Mononuclear cell (primary cell): ENCODE measurements at places on chromosomes 7 and 10. TPM values are rescaled to one million over a fixed set of nuclear protein-coding genes. Genes with fewer than 3 reads are reported as not detected.

NUTM2E gene
- total RNA-seq = 0.42 TPM

FAM25C gene
- not detected for total RNA-seq

TMEM130 gene
- total RNA-seq = 0.21 TPM

FXYD4 gene
- not detected for total RNA-seq

SPDYE9 gene
- not detected for total RNA-seq

AMPH gene
- 0.10 TPM for total RNA-seq

INHBA gene
- 5.5 TPM for total RNA-seq
